ENCODE measurements at places on chromosomes 4 and X.

- DNase-seq: no peak
Observed at GRCh38 chrX:37653397-37654085, 32.0 kb upstream of the XK start.

DNA sequence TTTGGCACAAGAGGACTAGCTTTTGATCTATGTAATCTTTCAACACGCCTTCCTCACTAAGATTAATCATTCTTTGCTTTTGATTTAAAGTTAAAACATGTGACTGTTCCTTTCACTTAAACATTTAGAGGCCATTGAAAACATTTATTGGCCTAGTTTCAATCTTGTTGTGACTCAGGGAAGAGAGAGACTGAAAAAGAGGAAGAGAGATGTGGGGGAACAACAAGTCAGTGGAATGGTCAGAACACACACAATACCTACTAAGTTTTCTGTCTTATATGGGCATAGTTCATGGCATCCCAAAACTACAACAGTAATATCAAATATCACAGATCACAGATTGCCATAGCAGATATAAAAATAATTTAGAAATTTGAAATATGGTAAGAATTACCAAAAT, 812.9 kb upstream of the AGA start:
- no peak for DNase-seq

DNA sequence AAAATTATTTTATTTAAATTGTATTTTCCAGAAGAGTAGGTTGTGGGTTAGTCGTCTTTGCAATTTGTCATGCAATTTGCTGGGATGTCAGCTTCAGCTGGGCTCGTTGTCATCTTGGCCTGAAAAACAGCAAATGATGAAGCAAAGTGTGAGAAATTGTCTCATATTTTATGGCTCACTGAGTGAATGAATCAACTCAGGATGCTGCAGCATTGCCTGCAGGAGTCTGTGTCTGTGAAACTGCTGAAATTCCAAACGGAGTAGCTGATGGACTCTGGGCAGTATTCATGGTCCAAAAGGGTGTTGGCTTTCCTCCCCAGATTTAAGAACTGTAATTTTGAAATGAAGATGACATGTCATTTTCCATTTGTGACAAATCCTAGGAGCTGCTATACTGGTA, 37.2 kb downstream of the CXCL8 start:
- DNase-seq: no peak

- no peak for DNase-seq
Observed at GRCh38 chr4:183984566-183984965, 79.5 kb downstream of the STOX2 start.

- DNase-seq: no peak
Observed at GRCh38 chr4:122617597-122618593, 3.0 kb downstream of the IL21 start.

- DNase-seq: no peak
Observed at GRCh38 chr4:79561751-79562150, 153.7 kb upstream of the GK2 start.
